ENCODE measurements at places on chromosomes 2 and 18. TPM values are rescaled to one million over a fixed set of nuclear protein-coding genes. Genes with fewer than 3 reads are reported as not detected.

Gene TAF1B
- 19.0 TPM for total RNA-seq

Gene FTCDNL1
- total RNA-seq: 2.0 TPM

Gene COLEC11
- 0.39 TPM for total RNA-seq

Gene CCBE1
- total RNA-seq: not detected

Gene SLC9A4
- total RNA-seq: 0.06 TPM

Gene TUBA3E
- not detected for total RNA-seq

Gene TMEM87B
- total RNA-seq: 24.2 TPM

Gene RSAD2
- 104 TPM for total RNA-seq

Gene LYG2
- total RNA-seq: not detected

Gene ALK
- not detected for total RNA-seq

Gene IL36RN
- total RNA-seq: not detected

Gene SERPINB3
- total RNA-seq: not detected

Gene ADAM23
- total RNA-seq: 3.1 TPM

Gene IL1RL1
- not detected for total RNA-seq

Gene GYPC
- 137 TPM for total RNA-seq

Gene OLA1
- total RNA-seq: 56.3 TPM

Gene CIDEA
- not detected for total RNA-seq

Gene RNF144A
- 78.7 TPM for total RNA-seq

Gene NETO1
- not detected for total RNA-seq

Gene TGFA
- 1.0 TPM for total RNA-seq

Gene LAMA3
- total RNA-seq: 0.19 TPM

Gene FAP
- not detected for total RNA-seq
